ENCODE measurements at places on chromosomes 2 and 18.

DNA sequence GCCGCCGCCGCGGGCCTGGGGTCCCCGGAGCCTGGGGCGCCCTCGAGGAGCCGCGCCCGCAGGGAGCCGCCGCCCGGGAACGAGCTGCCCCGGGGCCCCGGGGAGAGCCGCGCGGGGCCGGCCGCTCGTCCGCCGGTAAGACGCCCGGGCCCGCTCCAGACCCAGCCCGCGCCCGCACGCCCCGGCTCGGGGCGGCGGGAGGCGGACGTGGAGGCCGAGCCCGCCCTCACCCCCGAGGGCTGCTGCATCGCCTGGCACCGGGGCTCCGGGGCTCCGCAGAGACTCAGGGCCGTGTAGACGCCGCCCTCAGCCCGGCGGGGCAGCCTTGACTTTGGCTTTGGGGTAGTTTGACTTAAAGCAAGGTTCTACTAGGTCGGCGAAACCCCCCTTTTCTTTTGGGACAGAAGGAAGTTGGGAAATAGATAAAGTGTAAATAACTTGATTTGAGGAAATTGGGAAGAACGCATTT lies 335 bp downstream of the ERFE start:
- H3K27me3 ChIP-seq, result peaks cover 3% of the 10 kb centered on the region
- H3K36me3 ChIP-seq, result no peaks in the 10 kb centered on the region
- DNase-seq, result no peak
- H3K4me3 ChIP-seq, result no peak overlapping the region
- no peak overlapping the region for H3K27ac ChIP-seq
- H3K4me1 ChIP-seq, result peaks cover 6% of the 10 kb centered on the region

DNA sequence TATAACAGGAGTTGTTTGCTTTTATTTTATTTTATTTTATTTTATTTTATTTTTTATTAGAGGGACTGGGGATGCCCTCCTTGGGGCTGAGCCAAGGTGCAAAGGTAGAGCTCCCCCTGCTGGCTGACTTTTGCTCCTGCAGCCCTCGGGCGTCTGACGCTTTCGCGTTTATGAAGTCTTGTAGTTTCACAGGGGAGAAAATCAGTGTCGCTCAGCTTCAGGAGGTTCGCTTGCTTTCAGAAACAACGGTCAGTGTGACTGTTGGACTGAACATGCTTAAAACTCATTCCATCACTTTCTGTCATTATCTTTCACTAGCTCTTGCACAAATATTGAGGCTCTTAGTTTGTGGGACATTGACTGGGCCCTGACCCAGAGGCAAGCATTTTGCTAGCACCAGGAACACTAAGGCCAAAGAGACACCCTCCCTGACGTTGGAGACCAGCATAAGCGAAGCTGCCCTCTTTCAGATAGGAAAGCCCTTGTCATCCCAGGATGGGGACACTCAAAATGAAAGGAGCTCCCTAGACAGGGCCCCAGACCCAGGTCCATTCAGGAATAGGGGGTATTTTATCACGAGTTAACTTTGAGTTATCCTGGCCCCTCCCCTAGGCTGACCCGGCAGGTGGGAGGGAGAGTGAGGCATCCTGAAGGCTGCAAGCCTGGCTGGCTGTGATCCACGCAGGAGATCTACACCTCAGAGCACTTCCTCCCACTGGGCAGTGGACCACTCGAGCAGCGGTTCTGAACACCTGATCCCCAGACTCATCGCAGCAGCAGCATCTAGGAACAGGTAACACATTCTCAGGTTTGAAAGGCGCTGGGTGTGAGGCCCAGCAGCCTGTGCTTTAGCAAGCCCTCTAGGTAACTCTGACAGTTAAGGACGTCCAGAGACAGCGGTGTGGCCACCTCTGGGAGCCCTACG lies 34.4 kb downstream of the LGALSL start:
- no peaks in the 10 kb centered on the region for H3K27me3 ChIP-seq
- H3K36me3 ChIP-seq, result no peaks in the 10 kb centered on the region
- peaks cover 5% of the 10 kb centered on the region for H3K4me1 ChIP-seq

GRCh38 chr2:100731535-100731981 lies 88.4 kb upstream of the NPAS2 start:
- H3K4me1 ChIP-seq, result no peaks in the 10 kb centered on the region
- no peak overlapping the region for H3K4me3 ChIP-seq
- H3K36me3 ChIP-seq, result no peaks in the 10 kb centered on the region

DNA sequence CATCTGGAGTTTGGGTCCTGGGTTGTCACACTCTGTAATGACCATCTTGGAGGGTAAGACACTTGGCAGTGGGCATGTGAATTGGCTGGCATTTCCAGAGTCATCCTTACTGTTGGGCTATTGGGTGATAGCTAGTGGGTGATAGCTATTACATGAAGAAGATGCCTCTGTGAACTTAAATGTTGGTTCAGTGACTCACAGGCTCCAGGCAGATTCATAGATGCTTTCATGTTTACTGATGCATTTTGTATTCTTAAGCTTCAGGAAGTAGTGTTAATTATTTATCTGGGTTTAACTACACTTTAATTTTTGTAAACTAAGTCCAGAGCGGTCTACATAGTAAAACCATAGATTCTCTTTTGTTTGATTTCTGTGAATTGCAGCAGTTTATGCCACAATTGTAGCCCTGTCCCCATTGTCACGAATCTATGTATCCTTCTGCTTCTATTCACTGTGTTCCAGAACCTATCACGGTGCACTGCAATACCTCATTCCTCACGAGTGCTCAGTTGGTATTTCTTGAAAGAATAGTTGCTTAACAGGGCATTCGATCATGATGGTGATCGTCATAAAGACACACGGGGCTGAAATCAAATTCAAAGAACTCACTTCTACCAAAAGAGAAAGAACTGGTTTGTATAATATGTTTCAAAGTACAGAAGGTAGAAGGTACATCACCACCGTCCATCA lies 79.7 kb downstream of the GBX2 start:
- no peaks in the 10 kb centered on the region for H3K36me3 ChIP-seq
- H3K4me3 ChIP-seq, result no peak overlapping the region
- H3K4me1 ChIP-seq, result no peaks in the 10 kb centered on the region
- no peak for DNase-seq
- H3K27ac ChIP-seq, result no peak overlapping the region

- H3K27me3 ChIP-seq, result no peaks in the 10 kb centered on the region
- DNase-seq, result no peak
- H3K27ac ChIP-seq, result no peak overlapping the region
- H3K4me3 ChIP-seq, result no peak overlapping the region
- peaks cover 16% of the 10 kb centered on the region for H3K4me1 ChIP-seq
Measured at GRCh38 chr2:152056418-152056817, 42.4 kb downstream of the CACNB4 start.

DNA sequence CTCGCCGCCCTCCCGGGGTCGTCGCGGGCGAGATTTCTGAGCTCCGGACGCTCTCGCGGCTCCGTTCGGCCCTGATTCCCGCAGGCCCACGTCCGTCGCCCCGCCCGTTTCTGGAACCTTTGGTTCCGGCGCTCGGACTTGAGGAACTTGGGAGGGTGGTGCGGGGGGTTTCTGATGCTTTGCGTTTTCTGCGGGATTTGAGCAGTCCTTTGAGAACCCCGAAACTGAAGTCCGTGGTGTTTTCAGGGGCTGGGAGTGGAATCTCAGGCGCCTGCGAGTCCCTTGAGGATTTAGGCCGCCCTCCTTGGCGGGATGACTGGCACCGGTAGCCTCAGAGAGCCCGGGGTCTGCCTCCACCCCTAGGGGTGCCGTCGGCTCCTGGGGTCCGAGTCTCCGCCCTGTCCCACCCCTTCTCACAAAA lies 336 bp downstream of the THNSL2 start:
- no peak overlapping the region for H3K27ac ChIP-seq
- DNase-seq, result no peak
- H3K4me3 ChIP-seq, result 0 out of 2 replicates have a peak overlapping the region, but pooled peaks have one; percentile 32
- no peaks in the 10 kb centered on the region for H3K36me3 ChIP-seq

DNA sequence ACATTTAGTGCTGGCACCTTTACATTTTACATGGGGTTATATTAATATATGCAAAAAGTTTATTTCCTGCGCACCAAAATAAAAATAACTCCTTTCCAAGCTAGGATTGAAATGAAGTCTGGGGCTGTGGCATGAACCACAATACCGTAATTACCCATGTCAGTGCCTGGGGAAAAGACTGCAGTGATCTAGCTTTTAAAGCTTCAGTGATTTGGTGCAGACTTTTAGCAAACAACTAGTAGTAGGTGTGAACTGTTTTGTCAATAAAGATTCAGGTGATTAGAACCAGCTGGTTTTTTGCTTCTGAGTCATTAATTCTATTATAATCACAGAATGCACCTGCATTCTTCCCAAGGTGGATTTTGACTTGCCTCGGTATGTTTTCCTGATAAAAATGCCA lies 21.2 kb downstream of the EFEMP1 start:
- H3K27me3 ChIP-seq, result no peaks in the 10 kb centered on the region
- no peaks in the 10 kb centered on the region for H3K36me3 ChIP-seq
- H3K27ac ChIP-seq, result no peak overlapping the region
- no peaks in the 10 kb centered on the region for H3K4me1 ChIP-seq
- DNase-seq, result no peak

GRCh38 chr18:24942144-24942543 lies 409.8 kb downstream of the ZNF521 start:
- no peak overlapping the region for H3K27ac ChIP-seq
- no peaks in the 10 kb centered on the region for H3K36me3 ChIP-seq
- no peak for DNase-seq
- no peaks in the 10 kb centered on the region for H3K4me1 ChIP-seq

DNA sequence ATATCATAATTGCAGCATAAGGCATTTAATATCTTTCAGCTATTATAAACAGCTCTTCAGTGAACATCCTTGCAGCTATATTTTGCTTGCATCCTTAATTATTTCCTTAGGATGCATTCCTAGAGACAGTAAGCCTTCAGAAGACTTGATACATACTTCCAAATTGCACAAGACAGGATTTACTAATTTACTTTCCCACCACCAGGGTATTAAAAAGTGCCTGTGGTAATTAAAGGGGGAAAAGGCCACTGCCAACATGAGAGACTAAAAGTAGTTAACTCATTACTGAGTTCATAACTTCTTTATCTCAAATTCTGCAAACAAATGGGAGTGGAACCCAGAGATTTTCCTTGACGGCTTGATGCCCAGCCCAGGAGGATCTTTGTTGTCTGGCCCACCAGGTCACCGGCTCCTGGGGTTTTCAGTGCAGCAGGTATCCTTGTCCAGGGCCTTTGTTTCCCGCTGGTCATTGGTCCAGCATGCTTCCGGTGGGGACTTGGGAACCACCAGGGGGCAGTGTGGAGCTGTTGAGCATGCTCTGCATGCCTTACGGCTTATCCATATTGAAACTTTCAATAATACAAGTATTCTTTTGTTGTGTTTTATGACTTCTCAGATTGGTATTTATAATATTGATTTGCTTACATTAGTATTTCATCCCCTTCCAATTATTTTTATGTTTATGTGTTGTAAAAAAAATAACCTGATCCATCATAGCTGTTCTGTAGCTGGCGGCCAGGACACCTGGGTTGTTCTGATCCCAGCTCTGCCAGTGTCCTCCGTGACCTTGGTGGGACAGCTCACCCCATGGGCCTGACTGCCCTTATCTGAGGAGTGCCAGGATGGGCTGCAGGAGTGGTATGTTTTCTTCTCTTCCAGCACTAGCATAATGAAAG lies 61.4 kb downstream of the TGOLN2 start:
- H3K4me3 ChIP-seq, result no peak overlapping the region
- no peaks in the 10 kb centered on the region for H3K36me3 ChIP-seq
- no peaks in the 10 kb centered on the region for H3K4me1 ChIP-seq
- H3K27me3 ChIP-seq, result 0 out of 2 replicates have a peak, but pooled peaks cover 1% of the 10 kb centered on the region
- no peak for DNase-seq

DNA sequence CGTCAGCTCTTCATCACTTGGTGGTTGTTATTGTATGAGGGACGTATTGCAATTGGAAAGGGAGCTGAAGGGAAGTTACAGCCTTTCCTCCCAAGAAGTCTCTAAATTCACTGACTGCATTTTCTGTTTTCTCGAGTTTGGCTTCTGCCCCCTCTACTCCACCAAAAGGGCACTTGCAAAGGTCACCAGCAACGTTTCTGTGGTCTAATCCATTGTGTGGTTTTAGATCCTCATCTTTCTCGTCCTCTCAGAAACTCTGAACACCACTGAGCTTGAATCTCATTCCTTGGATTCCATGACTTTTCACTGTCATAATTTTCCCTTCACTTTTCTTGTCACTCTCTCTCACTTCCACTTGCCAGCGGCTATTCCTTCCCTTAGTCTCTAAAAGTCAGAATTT lies 308.0 kb downstream of the AFF3 start:
- H3K27me3 ChIP-seq, result peaks cover 2% of the 10 kb centered on the region
- no peak overlapping the region for H3K27ac ChIP-seq
- H3K4me1 ChIP-seq, result no peaks in the 10 kb centered on the region
- H3K36me3 ChIP-seq, result no peaks in the 10 kb centered on the region

- no peaks in the 10 kb centered on the region for H3K36me3 ChIP-seq
- no peak overlapping the region for H3K27ac ChIP-seq
Measured at GRCh38 chr2:29749843-29750242, 171.5 kb downstream of the ALK start.

DNA sequence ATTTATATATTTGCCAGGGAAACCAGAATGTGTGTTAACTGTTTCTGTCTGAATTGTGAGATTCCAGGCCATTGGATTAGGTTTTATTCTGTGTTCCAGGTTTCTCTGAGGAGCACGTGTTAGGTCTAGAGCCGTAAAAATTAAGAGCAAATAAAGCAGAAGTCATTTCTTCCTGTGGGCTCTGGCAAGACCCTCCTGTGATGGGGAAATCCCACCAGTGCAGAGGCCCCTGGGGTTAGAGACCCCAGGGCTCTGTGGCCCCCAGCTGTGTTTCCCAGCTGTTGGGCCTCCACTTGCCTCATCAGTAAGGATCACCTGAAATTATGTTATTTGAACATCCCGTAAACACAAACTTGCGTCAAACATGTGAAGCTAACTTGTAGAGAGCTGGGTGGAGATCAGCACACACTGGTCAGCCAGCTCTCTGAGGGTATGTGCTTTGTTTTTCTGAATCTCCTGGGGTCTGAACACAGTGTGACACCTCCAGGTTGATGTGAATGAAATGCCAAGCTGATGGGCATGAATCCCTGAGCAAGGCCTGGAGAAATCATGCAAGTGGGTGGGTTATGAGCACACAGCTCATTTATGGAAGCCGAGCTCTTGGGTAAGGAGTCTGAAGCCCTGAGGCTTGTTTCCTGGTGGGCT lies 50.3 kb downstream of the HK2 start:
- no peaks in the 10 kb centered on the region for H3K27me3 ChIP-seq
- H3K36me3 ChIP-seq, result peaks cover 46% of the 10 kb centered on the region
- no peak overlapping the region for H3K27ac ChIP-seq
- no peak for DNase-seq
- no peaks in the 10 kb centered on the region for H3K4me1 ChIP-seq

DNA sequence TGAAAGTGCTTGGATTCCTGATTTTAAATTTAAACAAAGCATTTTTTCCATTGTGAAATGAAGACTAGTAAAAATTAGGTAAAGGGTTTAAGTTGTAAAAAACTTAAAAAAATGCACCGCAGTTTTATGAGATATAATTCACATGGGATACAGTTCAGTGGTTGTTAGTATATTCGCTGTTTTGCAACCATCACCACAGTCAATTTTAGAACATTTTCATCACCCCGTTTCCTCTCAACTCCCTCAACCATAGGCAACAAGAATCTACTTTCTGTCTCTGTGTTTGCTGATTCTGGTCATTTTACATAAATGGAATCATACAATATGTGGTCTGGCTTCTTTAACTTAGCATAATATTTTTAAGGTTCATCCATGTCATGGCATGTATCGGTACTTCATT lies 4.0 kb downstream of the DGKD start:
- peak overlapping the region; percentile 22 for H3K27ac ChIP-seq
- no peaks in the 10 kb centered on the region for H3K27me3 ChIP-seq
- H3K4me3 ChIP-seq, result peak overlapping the region; percentile 85
- DNase-seq, result no peak
- H3K36me3 ChIP-seq, result no peaks in the 10 kb centered on the region
- H3K4me1 ChIP-seq, result peaks cover 15% of the 10 kb centered on the region
